Dermis blood vessel endothelial cell (primary cell): ENCODE measurements at places on chromosomes 7 and 10. TPM values are rescaled to one million over a fixed set of nuclear protein-coding genes. Genes with fewer than 3 reads are reported as not detected.

DNA sequence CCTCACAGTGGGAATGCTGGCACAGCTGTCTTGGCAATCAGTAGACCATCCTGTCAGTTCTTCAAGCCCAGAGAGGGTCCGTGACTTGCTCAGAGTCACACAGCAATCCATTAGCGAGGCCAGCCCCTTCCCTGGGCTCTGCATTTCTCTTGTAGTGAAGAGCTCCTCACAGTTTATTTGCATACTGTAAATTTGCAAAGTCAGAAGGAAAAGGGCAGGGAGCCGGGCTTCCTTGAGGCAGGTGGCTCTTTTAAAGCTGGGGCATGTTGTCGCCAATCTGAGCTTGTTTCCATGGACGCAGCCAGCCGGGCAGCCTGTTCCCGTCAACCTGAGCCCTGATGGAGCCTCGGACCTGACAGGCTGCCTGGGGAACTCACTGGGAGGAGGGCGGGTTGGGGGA, 123.4 kb downstream of the CUX1 start:
- no peak for DNase-seq

DNA sequence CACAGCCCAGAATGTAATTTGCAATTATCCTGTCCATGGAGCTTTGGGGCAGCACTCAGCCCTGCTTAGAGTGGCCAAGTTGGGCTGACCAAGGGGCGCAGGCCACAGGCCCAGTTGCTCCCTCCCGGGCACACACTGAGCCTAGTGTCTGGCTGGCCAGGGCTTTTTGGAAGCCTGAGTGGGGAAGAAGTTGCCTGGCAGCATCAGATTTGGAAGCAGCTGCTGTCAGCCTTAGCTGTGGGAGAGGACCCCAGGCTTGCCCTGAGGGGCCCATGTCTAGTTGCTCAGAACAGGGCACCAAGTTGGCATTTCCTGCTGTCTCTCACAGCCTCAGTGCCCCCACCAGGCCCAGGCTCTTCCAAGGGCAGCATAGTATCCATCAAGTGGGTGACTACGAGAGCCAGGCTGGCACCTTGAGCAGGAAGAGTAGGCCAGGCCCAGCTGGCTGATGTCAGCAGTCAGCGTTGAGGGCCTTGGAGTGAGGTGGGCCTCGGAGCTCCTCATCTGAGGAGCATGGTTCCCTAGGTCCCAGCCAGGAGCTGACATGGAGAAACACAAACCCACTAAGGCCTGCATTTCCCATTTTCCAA, 14.4 kb downstream of the ANTXRL start:
- no peak for DNase-seq

- DNase-seq, result no peak
Observed at GRCh38 chr7:8114175-8114574, 145.6 kb downstream of the GLCCI1 start.

The UCN3 gene
- total RNA-seq, result not detected in 2 replicates

The HOXA5 gene
- 5.6 and 6.1 TPM in 2 replicates for total RNA-seq
